NCI-H2107 (cell line): ENCODE measurements at places on chromosomes 16 and 17.
A peak's percentile ranks its signal among the peaks of the same experiment; 100 is the strongest.

DNA sequence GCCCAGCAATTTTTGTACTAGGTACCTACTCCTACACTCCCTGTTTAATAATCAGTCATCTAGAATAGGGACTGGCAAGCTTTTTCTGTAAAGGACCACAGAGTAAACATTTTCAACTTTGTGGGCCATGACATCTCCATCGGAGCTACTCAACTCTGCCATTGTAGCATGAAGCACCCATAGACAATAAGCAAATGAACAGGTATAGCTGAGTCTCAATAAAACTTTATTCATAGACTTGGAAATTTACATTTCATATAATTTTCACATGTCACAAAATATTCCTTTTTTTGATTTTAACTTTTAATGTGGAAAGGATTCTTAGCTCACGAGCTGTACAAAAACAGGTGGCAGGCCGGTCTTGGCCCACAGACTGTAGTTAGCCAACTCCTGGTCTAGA lies 345.8 kb downstream of the SOX9 start:
- no peak for DNase-seq

- DNase-seq, result peak; percentile 64
These were observed 4.5 kb upstream of the HSD17B1 start for GRCh38 chr17:42548070-42548837.

- DNase-seq, result peak; percentile 16
These were observed 33.5 kb upstream of the BCO1 start for GRCh38 chr16:81204798-81205680.

GRCh38 chr16:86573646-86574508 lies 4.5 kb upstream of the FOXL1 start:
- no peak for DNase-seq

DNA sequence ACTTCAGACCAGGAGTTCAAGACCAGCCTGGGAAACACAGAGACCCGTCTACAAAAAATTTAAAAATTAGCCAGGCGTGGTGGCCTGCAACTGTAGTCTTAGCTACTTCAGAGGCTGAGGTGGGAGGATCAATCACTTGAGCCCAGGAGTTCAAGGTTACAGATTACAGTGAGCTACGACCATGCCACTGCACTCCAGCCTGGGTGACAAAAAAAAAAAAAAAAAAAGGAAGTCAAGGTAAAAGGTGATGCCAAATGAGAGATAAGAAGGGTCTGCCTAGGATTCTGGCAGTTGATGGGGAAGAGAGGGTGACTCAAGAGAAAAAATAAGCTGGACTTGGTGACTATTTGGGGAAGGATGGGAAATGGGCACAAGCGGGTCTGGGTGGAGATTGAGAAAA lies 32.5 kb downstream of the MYO18A start:
- DNase-seq, result no peak

DNA sequence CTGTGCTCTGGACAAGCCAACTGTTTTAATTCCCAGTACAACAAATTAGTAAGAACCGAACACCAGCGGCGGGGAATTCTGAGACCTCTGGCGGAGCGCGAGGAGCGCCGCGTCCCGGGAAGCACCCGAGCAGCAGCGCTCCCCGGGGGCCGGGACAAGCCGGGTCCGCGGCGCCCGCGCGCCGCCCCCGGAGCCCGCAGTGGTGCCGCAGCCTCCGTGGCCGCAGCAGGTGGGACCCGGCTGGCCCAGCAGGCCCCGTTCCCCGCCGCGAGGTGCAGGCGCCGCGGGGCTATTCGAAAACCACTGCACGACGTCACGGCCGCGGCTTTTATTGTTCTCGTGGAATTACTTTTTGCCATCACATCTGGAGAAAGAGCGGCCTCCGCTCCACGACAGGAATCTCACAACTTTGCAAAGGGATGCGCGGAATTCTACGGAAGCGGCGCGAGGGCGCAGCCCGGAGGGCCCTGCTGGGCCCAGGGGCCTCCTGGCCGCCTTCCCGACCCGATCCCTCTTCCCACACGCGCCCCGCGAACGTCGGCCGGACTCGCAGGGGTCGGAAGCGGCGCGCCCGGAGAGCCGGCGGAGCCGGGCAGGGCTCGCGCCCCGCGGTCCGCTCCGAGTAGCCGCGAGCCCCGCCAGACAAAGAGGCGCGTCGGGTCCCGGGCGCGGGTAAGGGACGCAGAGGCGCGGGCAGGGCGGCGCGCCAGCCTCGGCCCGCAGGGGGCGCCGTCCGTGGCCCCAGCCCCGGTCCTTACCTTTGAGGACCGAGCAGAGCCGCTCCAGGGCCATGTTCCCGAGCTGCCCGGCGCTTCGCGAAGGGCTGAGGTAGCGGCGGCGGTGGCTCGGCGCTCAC lies 696 bp downstream of the NETO2 start:
- DNase-seq, result peak; percentile 46

DNA sequence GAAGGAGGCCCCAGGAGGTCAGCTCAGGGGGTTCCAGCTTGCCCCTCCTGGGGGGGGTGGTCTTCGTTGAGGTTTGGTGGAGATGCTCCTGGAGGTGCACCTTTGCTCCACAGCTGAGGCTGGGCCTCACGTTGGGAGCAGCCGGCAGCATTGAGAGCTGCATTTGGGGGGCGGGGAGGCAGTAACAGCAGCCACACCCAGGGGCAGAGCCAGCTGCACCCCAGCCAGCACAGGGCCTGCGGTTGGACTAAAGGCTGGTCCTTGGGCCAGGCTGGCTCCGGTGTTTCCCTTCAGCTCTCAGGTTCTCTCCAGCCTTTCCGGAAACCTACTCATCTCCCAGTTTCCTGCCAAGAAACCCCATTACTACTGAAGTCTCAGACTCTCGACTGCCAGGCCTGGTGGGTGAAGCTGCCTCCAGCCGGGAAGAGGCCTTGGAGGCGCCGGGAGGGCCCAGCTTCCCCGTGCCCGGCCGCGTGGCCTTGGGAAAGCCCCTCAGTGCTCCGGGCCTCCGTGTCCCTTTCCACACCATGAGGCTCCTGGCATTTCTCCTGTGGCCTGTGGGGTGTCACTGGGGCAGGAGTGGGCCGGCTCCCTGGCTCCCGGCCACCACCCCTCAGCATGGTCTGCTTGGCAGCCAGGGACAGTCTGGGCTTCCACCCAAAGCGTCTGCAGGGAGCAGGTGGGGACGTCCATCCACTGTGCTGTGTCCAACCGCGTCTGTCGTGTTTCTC lies 14.0 kb upstream of the BAIAP2 start:
- no peak for DNase-seq

- DNase-seq, result no peak
These were observed 6.8 kb upstream of the MMP15 start for GRCh38 chr16:58018803-58019202.

DNA sequence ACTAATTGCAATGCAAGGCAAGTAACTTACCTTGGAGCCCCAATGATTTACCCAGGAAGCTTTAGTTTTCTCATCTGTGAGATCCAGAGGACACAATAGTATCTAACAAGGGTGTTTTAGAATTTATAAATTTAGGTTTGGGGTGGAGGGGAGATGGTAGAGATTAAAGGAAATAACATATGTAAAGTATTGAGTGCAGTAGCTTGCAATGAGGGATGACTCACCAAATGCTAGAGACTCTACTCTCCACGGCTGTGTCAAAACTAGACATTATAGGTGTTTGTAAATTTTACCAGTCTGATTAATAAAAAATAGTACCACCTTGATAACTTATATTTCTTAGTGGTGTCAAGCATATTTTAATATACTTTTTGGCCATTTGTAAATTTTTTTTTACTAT lies 3.7 kb upstream of the ABCA9 start:
- DNase-seq, result no peak

DNA sequence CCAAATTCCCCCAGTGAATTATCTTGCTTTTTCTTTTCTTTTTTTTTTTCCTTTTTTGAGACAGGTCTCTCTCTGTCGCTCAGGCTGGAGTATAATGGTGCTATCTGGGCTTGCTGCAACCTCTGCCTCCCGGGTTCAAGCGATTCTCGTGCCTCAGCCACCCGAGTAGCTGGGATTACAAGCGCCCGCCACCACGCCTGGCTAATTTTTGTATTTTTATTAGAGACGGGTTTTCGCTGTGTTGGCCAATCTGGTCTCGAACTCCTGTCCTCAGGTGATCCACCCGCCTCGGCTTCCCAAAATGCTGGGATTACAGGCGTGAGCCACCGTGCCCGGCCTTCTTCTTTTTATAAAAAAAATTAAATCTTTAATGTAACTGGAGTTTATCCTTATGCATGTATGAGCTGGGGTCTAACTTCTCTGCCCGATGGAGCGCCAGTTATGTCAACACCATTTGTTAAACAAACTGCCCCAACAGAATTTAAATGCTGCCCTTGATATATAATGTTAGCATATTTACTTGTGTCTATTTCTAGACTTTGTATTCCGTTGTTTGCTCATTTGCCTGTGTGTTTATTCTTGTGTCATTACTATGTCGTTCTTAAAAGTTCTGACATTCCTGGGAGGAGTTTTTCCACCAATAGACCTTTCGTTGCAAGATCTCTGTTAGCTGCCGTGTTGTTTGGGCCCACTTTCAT lies 535 bp upstream of the AURKB start:
- no peak for DNase-seq

DNA sequence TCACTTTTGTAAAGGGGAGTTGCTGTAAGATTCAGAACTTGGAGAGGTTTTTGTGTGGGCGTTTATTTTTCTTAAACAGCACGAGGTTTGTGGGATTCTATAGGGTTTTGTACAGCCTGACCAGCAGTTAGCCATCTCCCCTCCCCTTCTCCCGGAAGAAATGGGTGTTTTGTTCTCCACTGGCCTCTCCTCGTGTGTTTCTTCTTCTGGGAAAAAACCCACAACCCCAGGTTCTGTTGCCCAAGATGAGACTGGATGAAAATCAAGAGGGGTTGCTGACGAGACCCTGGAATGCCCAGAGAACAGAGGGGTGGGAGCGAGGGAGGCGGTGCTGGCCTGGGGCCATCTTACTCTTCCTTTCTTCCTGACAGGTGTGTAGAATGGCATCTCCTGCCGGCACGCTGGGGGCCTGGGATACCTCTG lies 186.1 kb downstream of the MSI2 start:
- no peak for DNase-seq

GRCh38 chr16:19005561-19006445 lies 22.1 kb downstream of the TMC7 start:
- no peak for DNase-seq
